ENCODE measurements at places on chromosomes 3 and 15. TPM values are rescaled to one million over a fixed set of nuclear protein-coding genes. Genes with fewer than 3 reads are reported as not detected.

Gene CHRD
- 1.7 TPM for total RNA-seq

Gene TGM4
- total RNA-seq: not detected

Gene CCRL2
- total RNA-seq: 6.2 TPM

Gene ZIC1
- 0.32 TPM for total RNA-seq

Gene SOX14
- total RNA-seq: not detected

Gene SELENOK
- total RNA-seq: 28.2 TPM
